Breast epithelium (tissue), 4 donors: ENCODE measurements at places on chromosomes 4 and X. TPM values are rescaled to one million over a fixed set of nuclear protein-coding genes. Genes with fewer than 3 reads are reported as not detected.

GRCh38 chr4:677431-678293, 3.3 kb downstream of the MYL5 start:
- no peaks in the 10 kb centered on the region for H3K27me3 ChIP-seq
- no peak overlapping the region for H3K27ac ChIP-seq
- no peaks in the 10 kb centered on the region for H3K36me3 ChIP-seq
- peaks cover 19% of the 10 kb centered on the region for H3K4me1 ChIP-seq
- no peak for DNase-seq

DNA sequence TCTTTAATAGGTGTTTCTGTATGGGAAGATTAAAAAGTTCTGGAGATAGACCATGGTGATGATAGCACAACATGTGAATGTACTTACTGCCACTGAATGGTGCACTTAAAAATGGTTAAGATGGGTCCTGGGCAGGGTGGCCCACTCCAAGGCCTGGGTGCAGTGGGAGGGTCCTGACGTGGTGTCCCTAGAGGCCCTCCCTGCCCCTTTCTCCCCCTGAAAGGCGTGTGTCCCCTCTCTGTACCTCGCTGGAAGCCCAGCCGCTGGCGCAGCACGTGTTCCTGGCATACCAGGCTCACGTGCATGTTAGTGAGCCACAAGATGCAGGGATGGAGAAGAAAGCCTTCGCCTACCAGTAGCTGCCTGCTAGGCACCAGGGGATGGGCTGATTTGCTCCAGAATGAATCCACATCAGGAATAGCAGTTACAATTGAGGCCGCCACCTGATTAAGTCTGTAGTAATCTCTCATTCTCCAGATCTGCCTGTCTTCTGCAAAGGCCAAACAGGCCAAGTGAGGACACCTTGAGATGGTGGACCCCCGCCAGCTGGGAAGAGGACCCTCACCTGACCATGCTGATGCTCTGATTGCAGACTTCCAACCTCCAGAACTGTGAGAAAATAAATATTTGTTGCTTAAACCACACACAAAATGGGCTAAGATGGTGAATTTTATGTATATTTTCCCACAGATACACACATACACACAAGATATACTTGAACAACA, 67.5 kb downstream of the COQ2 start:
- no peaks in the 10 kb centered on the region for H3K27me3 ChIP-seq
- H3K4me3 ChIP-seq: no peak overlapping the region
- peak overlapping the region; percentile 78 for H3K27ac ChIP-seq
- no peak for DNase-seq
- no peaks in the 10 kb centered on the region for H3K4me1 ChIP-seq

- no peak overlapping the region for H3K4me3 ChIP-seq
- DNase-seq: no peak
- no peak overlapping the region for H3K27ac ChIP-seq
- H3K4me1 ChIP-seq: no peaks in the 10 kb centered on the region
- no peaks in the 10 kb centered on the region for H3K36me3 ChIP-seq
These were observed 16.3 kb downstream of the TSPAN5 start for GRCh38 chr4:98641906-98642668.

Gene TMPRSS11F
- total RNA-seq: not detected

GRCh38 chr4:93243262-93243661, 585.3 kb upstream of the ATOH1 start:
- H3K27me3 ChIP-seq: no peaks in the 10 kb centered on the region
- H3K4me3 ChIP-seq: no peak overlapping the region
- no peaks in the 10 kb centered on the region for H3K36me3 ChIP-seq

- H3K4me3 ChIP-seq: no peak overlapping the region
- H3K4me1 ChIP-seq: no peaks in the 10 kb centered on the region
- H3K27ac ChIP-seq: peak overlapping the region; percentile 16
These were observed 13.5 kb upstream of the GBA3 start for GRCh38 chr4:22678940-22679854.

GRCh38 chrX:35380808-35381700, 417.1 kb upstream of the MAGEB16 start:
- no peak for DNase-seq
- no peaks in the 10 kb centered on the region for H3K4me1 ChIP-seq
- H3K27ac ChIP-seq: no peak overlapping the region

DNA sequence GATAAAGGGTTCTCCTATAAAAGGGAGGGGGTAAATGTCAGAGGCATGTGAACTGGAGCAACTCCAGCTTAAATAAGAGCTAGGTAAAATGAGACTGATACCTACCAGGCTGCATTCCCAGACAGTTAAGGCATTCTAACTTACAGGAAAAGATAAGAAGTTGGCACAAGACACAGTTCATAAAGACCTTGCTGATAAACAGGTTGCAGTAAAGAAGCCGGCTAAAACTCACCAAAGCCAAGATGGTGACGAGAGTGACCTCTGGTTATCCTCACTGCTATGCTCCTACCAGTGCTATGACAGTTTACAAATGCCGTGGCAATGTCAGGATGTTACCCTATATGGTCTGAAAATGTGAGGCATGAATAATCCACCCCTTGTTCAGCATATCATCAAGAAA, 13.1 kb upstream of the SULT1B1 start:
- H3K4me1 ChIP-seq: no peaks in the 10 kb centered on the region
- no peaks in the 10 kb centered on the region for H3K27me3 ChIP-seq
- no peaks in the 10 kb centered on the region for H3K36me3 ChIP-seq
- H3K4me3 ChIP-seq: no peak overlapping the region

GRCh38 chrX:10112510-10112909, 44.3 kb upstream of the CLCN4 start:
- H3K27me3 ChIP-seq: no peaks in the 10 kb centered on the region
- no peak overlapping the region for H3K4me3 ChIP-seq
- no peak overlapping the region for H3K27ac ChIP-seq
- H3K36me3 ChIP-seq: no peaks in the 10 kb centered on the region

GRCh38 chr4:144572660-144573059, 73.3 kb upstream of the HHIP start:
- no peak overlapping the region for H3K27ac ChIP-seq
- H3K4me1 ChIP-seq: no peaks in the 10 kb centered on the region
- no peak for DNase-seq

Gene CHRDL1
- 396 TPM for total RNA-seq

- no peak for DNase-seq
- no peaks in the 10 kb centered on the region for H3K4me1 ChIP-seq
- no peak overlapping the region for H3K27ac ChIP-seq
- peaks cover 28% of the 10 kb centered on the region for H3K27me3 ChIP-seq
- H3K4me3 ChIP-seq: no peak overlapping the region
These were observed 26.9 kb upstream of the GJB1 start for GRCh38 chrX:71195964-71196649.

GRCh38 chrX:11059933-11060332, 51.2 kb upstream of the HCCS start:
- H3K27me3 ChIP-seq: no peaks in the 10 kb centered on the region
- DNase-seq: no peak
- H3K4me1 ChIP-seq: no peaks in the 10 kb centered on the region
- H3K27ac ChIP-seq: no peak overlapping the region
- H3K4me3 ChIP-seq: no peak overlapping the region
- no peaks in the 10 kb centered on the region for H3K36me3 ChIP-seq

Gene SLC6A14
- total RNA-seq: 6.2 TPM

Gene FRMD7
- total RNA-seq: not detected

Gene FAM184B
- total RNA-seq: not detected

GRCh38 chrX:2696698-2697215, 5.7 kb downstream of the CD99 start:
- no peak overlapping the region for H3K27ac ChIP-seq
- H3K4me1 ChIP-seq: no peaks in the 10 kb centered on the region
- no peaks in the 10 kb centered on the region for H3K36me3 ChIP-seq
- H3K27me3 ChIP-seq: no peaks in the 10 kb centered on the region
- no peak for DNase-seq

DNA sequence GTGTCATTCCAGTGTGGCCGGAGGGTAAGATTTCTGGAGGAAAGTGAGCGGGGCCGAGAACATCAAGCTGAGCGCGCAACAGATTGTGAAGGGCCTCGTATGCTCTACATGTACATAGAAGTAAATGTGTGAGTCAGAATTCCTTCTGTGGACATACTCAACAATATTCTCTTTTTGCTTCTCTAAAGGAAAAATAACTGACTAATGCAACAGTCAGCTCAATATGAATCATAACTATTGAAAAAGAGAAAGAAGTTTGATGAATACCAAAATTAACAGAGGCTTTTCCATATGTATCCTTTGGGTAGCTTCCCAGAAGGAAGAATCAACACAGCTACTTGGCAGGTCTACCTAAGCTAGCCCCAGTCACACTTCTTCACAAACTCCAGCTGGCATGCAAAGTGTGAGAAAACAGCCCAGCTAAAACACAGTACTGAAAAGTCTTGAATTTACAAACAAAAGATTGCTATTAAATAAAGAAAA, 87.5 kb upstream of the ZFP42 start:
- H3K4me3 ChIP-seq: no peak overlapping the region
- H3K27ac ChIP-seq: no peak overlapping the region
- DNase-seq: no peak
- no peaks in the 10 kb centered on the region for H3K27me3 ChIP-seq
- H3K36me3 ChIP-seq: no peaks in the 10 kb centered on the region

GRCh38 chrX:110182865-110183264, 135.0 kb downstream of the AMMECR1 start:
- no peak for DNase-seq
- no peaks in the 10 kb centered on the region for H3K36me3 ChIP-seq
- peaks cover 63% of the 10 kb centered on the region for H3K27me3 ChIP-seq
- no peak overlapping the region for H3K27ac ChIP-seq
- no peak overlapping the region for H3K4me3 ChIP-seq

- no peaks in the 10 kb centered on the region for H3K4me1 ChIP-seq
- DNase-seq: no peak
- H3K36me3 ChIP-seq: no peaks in the 10 kb centered on the region
- peaks cover 6% of the 10 kb centered on the region for H3K27me3 ChIP-seq
- no peak overlapping the region for H3K4me3 ChIP-seq
These were observed 52.6 kb downstream of the CASK start for GRCh38 chrX:41870719-41871151.

Gene H2BW2
- not detected for total RNA-seq

- H3K36me3 ChIP-seq: no peaks in the 10 kb centered on the region
- peaks cover 30% of the 10 kb centered on the region for H3K27me3 ChIP-seq
- no peak overlapping the region for H3K27ac ChIP-seq
- peak overlapping the region; percentile 3 for H3K4me3 ChIP-seq
These were observed 25.4 kb downstream of the TMSB4X start for GRCh38 chrX:13000301-13000811.

DNA sequence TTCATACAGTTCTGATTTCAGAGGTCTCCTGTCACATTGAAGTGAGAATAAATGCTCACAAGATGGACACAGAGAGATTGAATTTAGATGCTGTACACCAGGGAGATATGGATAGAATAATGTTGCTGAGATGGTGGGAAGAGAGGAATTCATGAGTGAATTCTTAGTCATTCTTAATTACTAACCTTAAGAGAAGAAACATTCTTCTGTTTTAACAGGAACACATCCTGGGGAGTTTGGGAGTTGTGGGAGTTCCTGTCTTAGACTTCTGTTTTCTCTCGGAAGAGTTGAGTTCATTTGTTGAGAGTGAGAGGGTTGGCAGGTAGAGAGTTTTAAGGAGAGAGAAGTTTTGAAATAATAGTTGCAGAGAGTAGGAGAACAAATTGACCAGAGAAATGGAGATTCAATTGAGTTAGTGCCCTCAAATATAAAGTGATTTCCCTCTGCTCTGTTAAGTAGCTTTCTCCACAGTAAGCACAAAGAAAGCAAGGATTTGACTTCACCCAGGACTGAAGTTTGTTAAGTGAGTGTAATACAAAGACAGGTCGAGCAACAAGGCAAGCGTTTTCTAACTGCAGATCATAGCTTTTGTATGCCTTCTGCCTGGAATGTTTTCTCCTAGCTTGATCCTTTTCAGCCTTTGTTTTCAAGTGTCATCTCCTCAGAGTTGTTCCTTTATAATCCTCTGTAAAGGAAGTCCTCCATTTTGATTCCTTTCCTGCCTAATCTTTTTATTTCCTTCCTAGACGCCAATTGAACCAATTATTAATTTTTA, 205.9 kb downstream of the RAPGEF2 start:
- no peaks in the 10 kb centered on the region for H3K4me1 ChIP-seq
- H3K27ac ChIP-seq: no peak overlapping the region
- no peak for DNase-seq
- no peaks in the 10 kb centered on the region for H3K36me3 ChIP-seq
- H3K27me3 ChIP-seq: no peaks in the 10 kb centered on the region
- no peak overlapping the region for H3K4me3 ChIP-seq

Gene TGIF2LX
- total RNA-seq: not detected

DNA sequence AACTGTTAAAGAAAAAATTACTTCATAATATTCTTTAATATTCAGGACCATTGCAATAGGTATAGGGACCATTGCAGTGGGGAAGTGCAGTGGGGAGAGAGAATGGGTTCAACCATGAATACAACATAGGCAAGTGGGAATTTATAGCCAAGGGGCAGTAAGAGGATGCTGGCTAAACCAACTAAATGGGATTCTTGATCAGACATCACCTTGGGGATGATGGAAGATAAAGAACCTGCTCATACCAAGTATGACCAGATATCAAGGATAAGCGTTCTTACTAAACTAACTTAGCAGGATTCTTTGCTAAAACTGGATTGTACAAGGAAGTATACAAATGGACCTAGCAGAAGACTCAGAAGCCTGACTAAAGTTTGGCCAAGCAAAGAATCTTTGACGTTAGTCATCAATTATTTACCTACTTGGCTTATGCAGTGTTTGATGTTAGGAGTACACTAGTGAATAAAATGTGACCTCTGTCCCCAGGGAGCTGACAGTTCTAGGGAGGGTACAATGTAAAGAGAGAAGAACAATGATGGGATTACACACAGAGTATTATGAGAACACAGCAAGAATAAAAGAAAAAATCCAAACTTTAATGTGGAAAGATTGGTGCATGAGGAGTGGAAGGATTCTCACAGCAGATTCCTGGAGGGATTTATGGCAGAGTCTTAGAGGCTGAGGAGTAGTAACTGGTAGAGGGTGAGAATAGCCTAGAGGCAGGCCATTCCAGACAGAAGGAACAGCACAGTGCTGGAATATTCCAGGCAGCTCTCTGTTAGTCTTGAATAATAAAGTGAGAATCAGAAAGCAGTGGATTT, 54.7 kb upstream of the MYOZ2 start:
- no peak overlapping the region for H3K4me3 ChIP-seq
- no peak for DNase-seq
- H3K36me3 ChIP-seq: no peaks in the 10 kb centered on the region
- no peaks in the 10 kb centered on the region for H3K4me1 ChIP-seq

GRCh38 chr4:152684007-152684406, 4.2 kb upstream of the TMEM154 start:
- no peaks in the 10 kb centered on the region for H3K27me3 ChIP-seq
- no peaks in the 10 kb centered on the region for H3K36me3 ChIP-seq
- H3K27ac ChIP-seq: no peak overlapping the region
- no peak for DNase-seq
- no peaks in the 10 kb centered on the region for H3K4me1 ChIP-seq

DNA sequence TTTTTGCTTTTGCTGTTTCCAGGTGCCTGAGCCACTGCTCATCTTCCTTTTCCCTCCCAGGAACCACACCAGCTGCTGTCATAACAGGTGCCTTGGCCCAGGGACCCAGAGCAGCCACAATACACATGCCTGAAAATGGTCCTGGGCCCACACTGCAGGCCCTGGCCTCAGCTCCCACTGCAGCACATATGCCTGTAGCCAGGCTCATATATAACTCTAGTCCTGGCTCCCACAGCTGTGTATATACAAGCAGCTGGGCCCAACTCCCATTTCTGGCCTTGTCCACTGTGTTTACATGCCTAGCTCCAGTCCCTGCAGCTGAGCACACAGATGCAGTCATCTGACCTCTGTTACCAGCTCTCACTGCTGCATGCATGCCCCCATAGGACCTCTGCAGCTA, 930.5 kb downstream of the ADGRL3 start:
- no peak for DNase-seq
- H3K36me3 ChIP-seq: no peaks in the 10 kb centered on the region
- no peaks in the 10 kb centered on the region for H3K27me3 ChIP-seq
- H3K27ac ChIP-seq: no peak overlapping the region
